ENCODE measurements at places on chromosomes 2 and 18.

GRCh38 chr2:37105150-37105549, 20.8 kb downstream of the GPATCH11 start:
- DNase-seq, result no peak

- DNase-seq, result no peak
Measured at GRCh38 chr2:37576831-37577230, 94.6 kb downstream of the CDC42EP3 start.

DNA sequence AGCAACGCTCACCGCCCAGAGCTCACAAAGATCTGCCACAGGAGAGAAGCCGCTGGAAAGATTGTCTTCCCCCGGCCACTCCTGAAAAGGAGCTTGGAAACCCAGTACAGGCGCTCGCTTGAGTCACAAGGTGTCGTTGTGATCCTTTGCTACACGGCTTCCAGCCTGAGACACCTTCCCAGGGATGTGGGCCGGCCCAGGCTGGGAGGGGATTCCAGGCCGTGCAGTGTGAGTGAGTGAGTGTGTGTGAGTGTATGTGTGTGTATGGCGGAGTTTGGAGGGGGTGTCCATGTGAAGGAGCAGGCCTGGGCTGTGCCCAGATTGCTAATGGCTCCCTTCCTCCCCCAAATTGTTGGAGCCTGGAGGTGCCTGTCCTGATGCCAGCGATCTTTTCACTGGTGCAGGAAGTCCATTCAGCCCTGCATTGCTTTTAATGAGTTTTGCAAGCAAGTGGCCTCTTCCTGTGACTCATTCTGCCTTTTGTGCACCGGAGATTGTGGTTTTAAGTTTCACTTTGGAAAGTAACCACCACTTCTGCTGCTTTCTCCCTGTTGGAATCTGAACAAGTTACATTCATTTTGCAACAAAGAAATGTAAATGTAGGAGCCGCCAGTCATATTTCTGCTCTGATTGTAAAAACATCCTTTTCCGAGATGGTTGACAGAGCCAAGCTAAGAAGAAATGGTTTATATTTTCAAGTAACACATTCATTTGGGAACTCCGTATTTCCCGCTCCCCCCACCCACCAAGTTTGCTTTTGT, 83.7 kb downstream of the LPIN1 start:
- peak; percentile 15 for DNase-seq

GRCh38 chr2:40284797-40285196, 167.1 kb downstream of the SLC8A1 start:
- DNase-seq, result no peak

DNA sequence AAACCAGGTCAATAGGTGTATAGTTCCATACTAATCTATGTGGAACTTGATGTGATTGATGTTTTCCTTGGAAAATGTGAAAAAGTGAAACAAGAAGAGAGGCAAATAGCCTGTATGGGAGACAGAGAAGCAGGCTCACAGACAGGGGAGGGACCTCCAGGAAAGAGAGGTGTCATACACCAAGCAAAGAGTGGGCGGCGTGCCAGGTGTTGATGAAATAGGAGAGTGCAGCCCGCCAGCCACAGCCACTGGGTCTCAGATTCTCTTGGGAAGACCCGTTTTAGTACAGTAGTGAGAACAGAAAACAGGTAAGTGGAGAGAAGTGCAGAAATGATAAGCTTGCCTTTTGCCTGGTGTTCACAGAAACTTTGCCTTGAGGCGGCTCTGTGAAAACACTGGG, 301.9 kb downstream of the ZNF407 start:
- no peak for DNase-seq

- no peak for DNase-seq
Measured at GRCh38 chr2:55459714-55460274, 40.1 kb upstream of the CCDC88A start.

DNA sequence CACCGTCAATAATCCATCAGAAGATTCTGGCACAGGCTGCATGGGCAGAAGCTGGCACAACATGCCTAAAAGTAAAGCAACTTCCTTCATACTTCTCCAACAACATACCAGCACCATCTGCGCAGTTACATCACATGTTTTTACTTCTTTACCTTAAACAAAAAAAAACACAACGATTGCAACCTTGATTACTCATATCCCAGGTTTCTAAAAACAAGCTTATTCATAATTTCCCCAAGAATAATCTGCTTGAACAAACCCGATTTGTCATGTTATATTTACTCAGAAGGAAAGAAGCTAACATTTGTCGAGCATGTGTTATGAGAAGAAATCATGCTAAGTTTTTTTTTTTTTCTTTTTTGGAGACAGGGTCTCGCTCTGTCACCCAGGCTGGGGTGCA, 54.7 kb downstream of the THADA start:
- no peak for DNase-seq

DNA sequence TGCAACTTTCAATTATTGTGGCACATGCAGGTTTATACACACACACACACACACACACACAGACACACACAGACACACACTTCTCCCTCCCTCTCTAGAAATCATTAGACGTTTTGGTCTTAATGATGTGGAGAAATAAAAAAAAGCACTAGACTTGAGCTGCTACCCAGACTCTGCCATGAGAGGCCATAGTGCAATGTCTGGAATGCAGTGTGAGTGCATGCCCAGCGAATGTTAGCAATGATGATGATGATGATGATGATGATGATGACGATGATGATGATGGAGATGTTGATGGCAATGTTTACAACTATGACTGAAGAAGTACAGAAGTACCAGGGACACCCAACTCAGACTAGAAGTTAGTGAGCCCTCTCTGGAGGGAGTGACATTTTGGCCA, 23.8 kb upstream of the KLHL29 start:
- no peak for DNase-seq

GRCh38 chr2:43438858-43439655, 156.8 kb downstream of the THADA start:
- no peak for DNase-seq

DNA sequence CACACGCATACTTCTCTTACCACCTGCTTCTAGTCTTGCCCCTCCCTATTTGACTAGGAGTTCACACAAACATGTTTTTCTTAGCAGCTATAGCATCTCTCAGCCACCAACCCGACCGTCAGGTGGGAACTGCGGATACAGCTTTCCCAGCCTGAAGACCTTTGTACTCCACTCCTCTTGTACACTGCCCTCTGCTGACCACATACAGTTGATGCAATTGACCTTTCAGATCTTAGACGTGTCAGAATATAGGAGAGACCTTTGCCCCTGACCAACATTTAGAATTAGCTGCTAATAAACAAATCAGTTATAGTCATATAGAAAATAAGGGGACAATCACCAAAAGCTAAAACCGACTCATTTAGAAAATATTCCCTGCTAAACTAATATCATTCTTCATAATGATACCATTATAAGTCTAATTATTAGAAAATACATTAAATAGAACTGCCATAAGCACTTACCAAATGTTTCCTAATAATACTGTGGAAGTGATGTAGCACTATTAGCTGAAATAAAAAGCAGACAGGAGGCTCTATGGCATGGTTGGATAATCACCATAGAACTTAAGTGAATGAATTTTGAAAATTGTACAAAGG, 208.4 kb downstream of the RAD51AP2 start:
- no peak for DNase-seq

- no peak for DNase-seq
Measured at GRCh38 chr2:11891671-11892440, 145.4 kb downstream of the LPIN1 start.

- no peak for DNase-seq
Measured at GRCh38 chr2:226497146-226497909, 302.3 kb downstream of the IRS1 start.

DNA sequence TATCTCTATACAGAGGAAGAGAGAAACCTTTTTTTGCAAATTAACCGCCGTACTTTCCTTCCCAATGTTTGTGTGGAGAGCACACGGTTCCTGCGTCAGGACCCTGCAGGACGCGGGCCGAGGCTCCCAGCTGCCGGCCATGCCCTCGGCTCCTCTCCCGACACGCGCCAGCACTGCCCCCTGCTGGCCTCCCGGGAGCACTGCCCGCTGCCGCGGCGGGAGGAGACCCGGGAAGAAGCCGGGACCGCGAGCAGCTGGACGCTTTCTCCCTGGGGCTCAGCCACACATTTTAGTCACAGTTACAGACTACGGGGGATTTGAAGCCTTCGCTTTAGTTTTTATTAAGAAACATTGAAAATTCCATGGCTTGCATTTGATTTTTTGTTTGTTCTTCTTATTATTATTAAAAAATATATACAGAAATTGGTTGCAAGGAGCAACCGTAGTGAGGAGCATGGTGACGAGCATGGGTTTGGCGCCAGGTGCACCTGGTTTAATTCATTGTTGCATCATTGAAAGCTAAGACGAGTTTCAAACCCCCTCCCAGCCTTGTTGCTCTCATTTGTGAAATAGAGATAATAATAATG, 401.2 kb downstream of the GALR1 start:
- peak; percentile 19 for DNase-seq

GRCh38 chr18:73552171-73552570, 595.5 kb downstream of the FBXO15 start:
- DNase-seq, result no peak

DNA sequence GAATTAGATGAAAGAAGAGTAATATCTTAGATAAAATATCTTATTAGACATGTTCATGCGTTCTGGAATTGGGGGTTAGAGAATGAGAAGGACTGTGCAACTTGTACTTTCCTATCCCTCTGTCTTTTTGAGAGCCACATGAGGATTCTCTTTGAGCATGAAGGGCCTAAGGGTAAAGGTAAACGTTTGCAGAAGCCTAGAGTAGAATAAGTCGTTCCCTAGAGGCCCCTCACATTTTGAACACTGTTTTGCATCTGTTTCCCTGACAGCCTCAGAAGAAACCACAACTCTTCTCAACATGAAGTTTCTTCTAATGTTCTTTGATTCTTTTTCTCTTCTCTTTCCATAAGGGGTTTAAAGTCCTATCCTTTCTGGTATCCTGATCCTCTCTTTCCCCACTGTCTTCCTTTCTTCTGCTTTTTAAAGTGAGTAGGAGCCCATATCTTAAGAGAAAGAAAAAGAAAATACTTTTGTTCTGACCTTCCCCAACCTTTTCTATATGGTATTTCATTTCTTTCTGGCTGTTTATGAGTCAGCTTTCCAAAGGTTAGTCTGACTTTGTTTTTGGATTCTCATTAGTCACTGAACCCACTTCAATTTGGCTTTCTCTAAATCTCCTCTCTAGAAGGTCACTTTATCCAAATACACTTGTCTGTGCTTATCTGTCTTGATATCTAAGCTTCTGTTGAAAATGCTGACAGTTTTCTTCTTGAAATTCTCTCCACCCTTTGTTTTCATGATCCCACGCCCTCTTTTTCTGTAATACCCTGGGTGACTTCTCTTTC, 34.8 kb downstream of the PPP1R1C start:
- no peak for DNase-seq

- no peak for DNase-seq
Measured at GRCh38 chr18:59570101-59570775, 127.0 kb downstream of the CCBE1 start.

DNA sequence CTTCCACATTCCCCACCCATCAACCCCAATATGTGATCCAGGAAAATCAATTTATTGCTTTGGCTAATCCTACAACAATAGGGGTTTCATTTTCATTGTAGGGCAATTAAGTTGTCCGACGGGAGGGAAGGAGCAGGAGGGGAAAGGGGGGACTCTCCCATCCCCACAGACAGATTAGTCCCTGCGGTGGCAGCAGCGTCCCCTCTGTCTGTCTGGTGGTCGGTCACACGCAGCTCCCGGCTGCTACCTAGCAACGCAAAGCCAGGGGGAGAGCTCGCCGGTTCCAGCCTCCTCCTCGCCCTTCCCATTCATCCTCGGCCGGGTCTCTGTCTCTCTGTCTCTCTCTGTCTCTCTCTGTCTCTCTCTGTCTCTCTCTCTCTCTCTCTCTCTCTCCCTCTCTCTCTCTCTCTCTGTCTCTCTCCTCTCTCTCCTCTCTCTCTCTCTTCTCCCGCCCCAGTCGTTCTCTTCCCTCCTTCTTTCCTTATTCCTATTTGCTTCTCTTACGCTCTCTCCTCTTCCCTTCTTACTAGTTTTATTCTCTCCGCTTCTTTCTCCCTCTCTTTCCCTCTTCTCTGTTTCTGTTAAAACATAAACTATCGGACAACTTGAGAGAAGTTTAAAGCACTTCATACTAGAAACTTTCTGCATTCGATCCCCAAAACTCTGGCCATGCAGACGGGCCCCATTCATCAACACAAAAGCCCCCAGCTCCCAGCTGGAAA, 1.2 kb downstream of the LRP2 start:
- no peak for DNase-seq

DNA sequence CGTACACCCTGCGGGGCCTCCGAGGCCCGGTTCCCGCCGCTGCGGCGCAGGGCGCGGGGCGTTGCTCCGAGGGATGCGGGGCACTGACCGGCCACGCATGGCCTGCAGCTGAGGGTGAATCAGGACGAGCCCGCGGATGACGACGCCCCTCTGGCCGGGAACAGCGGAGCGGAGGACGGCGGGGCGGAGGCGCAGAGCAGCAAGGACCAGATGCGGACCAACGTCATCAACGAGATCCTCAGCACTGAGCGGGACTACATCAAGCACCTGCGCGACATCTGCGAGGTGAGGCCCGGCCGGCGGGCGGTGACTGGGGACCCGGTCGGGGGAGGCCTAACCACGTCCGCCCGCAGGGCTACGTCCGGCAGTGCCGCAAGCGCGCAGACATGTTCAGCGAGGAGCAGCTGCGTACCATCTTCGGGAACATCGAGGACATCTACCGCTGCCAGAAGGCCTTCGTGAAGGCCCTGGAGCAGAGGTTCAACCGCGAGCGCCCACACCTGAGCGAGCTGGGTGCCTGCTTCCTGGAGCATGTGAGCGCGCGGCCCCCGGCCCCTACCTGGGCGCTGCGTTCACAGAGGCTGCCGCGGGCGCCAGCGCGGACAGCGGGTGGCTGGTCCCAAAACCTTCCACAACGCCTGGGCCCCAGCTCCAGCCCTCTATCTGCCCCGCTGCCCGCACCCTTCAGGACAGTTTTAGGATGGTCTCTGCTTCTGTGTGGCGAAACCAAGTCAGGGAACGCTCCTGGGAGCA, 53.2 kb downstream of the FAM168B start:
- DNase-seq, result no peak

DNA sequence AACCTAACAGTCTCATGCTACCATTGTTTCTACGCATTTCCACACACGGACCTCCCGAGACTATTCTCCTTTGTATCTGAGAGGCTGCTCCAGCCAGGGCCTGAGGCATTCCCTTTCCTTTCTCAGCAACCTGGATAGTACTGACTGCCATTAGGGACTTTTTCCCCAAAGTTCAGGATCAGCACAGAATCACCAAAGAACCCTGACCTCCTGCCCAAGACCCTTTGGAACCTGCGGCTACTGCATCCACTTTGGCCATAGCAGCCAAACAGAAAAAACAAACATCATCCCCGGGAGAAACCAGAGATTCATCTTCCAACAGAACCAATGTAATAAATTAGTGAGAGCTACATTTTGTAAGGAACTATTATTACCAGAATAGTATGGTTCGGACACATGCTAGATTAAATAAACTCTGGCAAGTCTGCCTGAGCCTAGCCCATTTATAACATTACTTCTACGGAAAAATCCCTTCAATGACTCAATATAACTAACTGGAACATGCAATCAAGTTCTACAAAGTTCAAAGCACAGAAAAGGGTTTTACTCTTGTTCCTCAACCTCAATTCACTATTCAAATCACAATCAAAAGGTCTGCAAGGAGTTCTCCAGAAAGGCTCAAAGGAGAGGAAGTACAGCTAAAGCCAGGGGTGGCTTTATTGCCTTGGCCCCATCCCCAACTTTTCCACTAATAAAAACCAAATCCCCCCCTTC, 51.8 kb downstream of the LPIN2 start:
- no peak for DNase-seq

- peak; percentile 43 for DNase-seq
Measured at GRCh38 chr2:230849633-230850357, 14.9 kb upstream of the ITM2C start.

Measured in stimulated activated CD8-positive, alpha-beta memory T cell treated with anti-CD3 and anti-CD28 coated beads, Interleukin-7, amount 100 ng/mL, for 1 hour (primary cell).